ENCODE measurements at places on chromosomes 2 and 18.

GRCh38 chr2:20432714-20433113 lies 14.2 kb upstream of the RHOB start:
- no peak for DNase-seq

DNA sequence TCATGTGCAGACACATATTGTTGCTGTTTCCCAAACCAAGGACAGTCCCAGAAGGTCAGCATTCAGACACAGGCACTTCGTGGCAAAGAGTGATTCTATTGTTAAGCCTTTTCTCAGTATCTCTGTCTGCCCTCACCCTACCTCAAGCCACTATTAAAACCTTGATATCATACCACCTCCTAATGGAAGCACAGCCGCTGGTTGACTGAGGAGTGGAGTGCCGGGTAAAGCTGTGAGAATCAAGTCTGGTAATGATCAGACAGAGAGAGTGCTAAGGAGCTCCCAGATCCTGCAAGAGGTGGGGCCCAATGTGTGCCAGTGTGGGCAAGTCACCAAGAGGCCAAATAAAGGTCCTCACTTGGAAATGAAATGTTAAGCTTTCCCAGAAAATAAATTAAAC lies 819.5 kb downstream of the BCL11A start:
- DNase-seq = no peak

DNA sequence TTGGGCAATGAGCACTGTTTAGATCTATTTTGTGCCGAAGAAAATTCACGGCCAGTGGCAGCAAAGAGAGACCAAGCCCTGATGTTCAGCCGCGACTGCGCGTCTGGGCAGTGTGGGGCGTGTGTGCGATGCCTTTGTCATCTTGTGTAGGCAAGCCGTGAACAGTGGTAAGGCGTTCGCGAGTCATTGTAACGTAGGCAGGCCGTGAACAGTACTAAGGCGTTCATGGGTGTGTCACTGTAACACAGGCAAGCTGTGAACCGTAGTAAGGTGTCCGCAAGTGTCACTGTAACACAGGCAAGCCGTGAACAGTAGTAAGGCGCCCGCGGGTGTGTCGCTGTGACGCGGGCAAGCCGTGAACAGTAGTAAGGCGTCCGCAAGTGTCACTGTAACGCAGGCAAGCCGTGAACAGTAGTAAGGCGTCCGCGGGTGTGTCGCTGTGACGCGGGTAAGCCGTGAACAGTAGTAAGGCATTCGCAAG lies 99.9 kb downstream of the NFATC1 start:
- DNase-seq = no peak

DNA sequence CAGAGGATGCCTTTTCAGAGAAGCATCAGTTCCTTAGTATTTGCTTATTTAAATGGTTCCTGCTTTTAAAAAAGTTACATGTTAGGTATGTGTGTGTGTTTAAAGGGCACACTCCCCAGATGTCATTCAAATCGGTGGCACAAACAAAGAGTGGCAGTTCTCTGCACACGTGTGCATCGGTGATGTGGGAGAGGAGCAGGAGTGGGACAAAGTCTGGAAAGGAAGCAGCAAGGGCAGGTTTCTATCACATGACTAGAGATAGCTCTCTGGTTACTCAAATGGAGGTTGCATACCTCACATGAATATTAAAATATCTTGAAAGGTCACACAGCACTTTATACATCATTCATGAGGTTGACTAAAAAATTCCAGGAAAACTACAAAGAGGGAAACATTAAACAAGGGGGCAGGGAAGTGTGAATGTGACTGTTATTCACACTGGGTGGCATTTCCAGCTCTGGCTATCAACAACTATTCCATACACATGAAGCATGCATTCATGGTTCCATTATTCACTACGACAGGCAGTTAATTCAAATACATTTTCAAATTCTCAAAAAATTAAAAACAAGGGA lies 64.7 kb downstream of the SEPTIN10 start:
- DNase-seq = no peak

DNA sequence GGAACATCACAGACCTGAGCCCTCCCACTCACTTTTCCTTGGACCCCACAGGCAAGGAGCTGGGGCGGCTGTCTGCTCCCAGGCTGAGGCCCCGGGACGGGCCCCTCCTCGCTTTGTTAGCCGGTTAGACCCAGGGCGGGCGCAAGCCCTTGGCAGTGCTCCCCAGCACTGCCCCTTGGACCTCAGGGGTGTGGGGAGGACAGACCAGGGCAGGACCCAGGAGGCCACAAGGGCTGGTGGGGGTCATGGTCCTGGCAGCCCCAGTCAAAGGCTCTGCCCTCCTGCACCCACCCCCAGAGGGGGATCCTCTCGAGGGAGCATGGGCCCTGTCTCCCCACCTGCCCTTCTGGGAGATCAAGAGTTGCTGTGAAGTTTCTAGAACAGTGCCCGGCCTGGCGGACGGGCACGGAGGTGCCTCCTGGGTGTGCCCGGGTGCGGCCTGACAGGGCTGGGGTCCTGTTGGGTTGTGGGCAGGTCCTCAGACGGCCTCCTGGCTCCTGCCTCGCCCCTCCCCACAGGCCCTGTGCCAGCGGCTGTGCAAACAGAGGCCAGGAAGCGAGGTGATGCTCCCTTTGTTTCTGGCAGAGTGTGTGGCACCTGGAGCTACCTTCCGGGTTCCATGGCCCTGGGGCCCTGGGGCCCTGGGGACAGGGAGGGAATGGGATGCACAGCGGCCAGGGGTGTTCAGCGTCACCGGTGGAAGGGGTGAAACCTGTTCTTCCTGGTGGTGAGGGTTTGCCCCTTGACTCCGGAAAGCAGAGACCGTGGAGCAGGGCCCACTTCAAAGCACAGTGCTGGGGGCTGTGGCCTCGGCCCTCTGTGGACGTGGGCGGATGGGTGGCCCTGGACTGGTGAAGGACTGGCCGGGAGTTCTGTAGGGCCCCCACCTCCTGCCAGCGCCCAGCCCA lies 2.9 kb upstream of the GAL3ST2 start:
- no peak for DNase-seq

DNA sequence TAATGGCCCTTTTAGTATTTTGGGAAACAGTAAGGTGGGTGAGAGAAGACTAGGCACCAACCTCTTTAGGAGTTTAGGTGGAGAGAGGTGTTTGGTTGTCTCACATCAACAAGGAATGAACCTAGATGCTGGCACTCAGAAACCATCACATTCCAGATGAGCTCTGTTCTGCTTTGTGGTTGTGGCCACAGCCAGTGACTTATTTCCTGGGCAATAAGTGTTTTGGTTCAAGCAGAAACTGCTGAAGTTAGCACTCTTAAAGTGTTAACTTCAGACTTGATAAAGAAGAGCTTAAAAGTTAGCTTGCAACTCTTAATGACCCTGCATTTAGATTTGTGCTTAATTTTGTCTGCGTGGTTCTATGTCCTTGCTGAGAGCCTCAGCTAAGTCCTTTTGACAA lies 929.2 kb downstream of the SLC4A3 start:
- DNase-seq = peak; percentile 76

DNA sequence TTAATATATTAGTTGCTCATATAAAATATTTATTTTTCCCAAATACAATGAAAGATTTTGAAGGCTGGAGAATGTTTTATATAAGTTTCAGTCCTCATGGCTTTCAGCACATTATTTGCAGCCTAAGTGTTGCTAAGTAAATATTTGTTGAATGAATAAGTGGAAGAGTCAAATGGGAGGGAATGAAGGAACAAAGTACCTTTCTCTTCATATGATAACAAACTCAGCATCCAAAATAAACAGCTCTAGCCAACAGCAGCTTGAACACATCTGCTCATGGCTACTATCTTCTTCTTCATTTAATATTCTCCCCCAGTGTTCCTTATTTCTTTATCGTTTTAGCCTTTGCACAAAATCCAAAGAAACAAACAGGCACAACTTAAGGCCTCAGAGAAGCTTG lies 385.2 kb upstream of the PIK3C3 start:
- DNase-seq = no peak

DNA sequence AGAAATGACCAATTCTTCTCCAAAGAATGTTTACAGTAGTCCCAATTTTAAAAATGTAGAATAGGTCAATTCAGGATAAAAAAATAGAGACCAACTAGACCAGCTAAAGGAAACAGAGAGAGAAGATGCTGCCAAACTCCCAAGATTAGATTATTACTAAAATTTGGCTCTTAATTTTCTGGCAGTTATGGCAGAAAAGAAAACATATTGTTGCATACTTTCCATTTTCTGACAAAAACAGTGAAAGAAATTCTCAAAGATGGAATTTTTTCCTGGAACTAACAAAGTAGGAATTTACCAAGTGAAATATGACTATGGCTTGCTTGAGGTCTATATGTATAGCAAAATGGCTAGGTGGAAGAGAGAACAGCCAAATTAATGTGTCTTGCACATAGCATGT lies 138.3 kb upstream of the STK17B start:
- no peak for DNase-seq

- peak; percentile 74 for DNase-seq
These were observed 124.2 kb downstream of the UBE2E3 start for GRCh38 chr2:181104512-181105115.

DNA sequence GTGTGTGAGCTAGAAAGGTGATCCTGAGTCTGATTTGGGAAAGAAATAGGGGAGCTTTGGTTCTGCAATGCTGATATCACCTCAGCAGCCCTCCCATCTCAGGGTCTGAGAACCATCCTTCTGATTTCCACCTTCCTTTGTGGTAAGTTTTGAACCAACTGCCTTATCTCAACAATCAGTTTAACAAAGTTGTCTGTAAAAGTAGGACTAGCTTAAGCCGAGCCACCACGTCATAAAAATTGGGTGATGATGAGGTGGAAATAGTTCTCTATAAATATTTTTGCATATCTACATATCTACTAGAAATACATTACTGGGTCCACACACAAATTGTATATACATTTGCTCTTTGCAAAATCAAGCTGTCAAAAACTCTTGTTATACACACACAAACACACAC lies 1.1 kb downstream of the SULT1C4 start:
- no peak for DNase-seq

Measured in AG10803 (cell line).